ENCODE measurements at places on chromosomes 1 and 21.

- no peak for DNase-seq
Measured at GRCh38 chr1:81157686-81158085, 643.0 kb upstream of the ADGRL2 start.

GRCh38 chr1:112881742-112882127 lies 74.3 kb downstream of the SLC16A1 start:
- no peak for DNase-seq

DNA sequence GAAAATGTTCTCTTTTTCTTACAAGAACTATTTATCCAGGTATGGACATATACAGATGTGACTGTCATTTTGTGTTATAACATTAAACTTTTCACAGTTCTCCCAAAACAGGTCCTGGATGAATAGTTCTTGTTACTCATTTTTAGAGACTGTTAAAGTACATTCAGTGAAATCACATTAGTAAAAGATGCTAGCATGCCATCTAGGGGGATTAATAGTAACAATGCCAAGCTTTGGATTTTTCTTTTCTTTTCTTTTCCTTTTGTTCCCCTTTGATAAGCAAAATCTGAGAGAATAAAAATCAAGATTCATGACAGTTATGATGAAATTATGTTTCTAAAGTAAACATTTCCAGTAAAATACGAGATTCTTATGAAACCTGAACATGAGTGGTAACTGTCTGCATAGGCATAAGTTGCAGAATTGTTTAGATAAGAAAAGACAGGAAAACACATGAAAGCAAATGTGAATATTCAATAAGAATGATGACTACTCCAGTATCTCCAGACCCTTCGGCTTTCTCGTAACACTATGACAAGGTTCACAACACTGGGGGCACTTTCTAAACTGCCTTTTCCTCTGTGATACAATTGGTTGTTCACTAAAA lies 77.5 kb downstream of the TPR start:
- DNase-seq = no peak

- no peak for DNase-seq
Measured at GRCh38 chr1:8947127-8947691, 1.5 kb downstream of the CA6 start.

GRCh38 chr1:90340606-90341005 lies 345.7 kb downstream of the ZNF326 start:
- DNase-seq = peak; percentile 9

DNA sequence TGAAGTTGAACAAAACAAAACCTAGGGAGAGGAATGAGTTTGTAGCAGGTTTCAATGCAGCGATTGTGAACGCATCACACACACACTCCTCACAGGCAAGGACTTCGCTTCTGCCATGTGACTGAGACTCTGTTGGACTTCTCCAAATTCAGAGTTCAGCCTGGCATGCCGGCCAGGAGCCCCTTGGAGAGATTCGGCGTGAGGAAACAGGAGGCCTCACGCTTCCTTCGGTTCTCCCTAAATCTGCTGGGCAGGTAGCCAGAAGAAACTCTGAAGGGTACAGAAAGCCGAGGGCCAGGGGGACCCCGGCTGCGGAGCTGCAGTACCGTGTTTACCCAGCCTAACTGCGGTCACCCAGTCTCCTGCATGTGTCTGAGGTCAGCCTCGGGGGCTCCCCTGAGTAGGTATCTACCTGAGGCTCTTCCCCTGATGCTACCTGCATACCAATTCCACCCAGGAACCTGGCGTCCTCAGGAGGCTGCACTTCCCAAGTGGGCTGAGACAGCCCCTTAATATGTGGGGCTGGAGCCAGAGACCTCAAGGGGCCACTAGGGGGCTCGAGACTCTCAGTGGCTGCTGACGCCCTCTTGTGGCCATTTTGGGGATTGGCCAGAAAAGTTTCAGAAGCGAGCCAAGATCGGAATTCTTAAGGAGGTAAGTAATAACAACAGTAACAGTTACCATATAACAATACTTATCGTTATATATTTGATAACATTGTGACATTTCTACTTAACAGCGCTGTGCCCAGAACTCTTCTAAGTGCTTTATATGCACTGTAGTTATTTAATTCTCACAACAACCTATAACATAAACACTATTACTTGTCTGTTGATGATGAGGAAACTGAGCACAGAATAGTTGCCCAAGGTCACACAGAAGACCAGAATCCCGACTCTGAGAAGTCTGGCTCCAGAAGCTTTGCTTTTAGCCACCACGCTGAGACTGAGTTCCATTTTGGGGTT lies 2.7 kb upstream of the ANXA9 start:
- peak; percentile 90 for DNase-seq

- DNase-seq = no peak
Measured at GRCh38 chr1:151158751-151159251, 2.4 kb downstream of the TNFAIP8L2 start.

GRCh38 chr1:162405800-162406199 lies 6.1 kb downstream of the SH2D1B start:
- DNase-seq = no peak

GRCh38 chr21:17805966-17806365 lies 13.2 kb downstream of the C21orf91 start:
- DNase-seq = no peak

DNA sequence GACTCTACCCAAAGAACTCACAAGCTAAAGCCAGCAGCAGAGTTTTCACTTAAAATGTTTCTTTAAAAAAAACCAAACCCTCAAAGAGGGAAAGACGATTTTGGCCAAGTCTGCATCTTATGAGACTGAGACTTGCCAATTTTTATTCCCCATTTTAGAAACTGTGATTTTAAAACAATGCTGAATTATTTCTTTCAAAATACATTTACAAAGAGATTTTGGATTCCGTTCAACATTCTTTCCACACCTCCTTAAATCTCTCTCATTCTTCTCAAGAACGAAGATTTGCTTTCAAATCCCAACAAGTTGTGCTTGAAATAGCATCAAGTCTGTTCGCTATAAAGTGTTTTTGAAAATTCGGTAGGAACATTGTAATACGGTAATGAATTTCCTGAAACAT lies 133.9 kb upstream of the VANGL1 start:
- DNase-seq = no peak

DNA sequence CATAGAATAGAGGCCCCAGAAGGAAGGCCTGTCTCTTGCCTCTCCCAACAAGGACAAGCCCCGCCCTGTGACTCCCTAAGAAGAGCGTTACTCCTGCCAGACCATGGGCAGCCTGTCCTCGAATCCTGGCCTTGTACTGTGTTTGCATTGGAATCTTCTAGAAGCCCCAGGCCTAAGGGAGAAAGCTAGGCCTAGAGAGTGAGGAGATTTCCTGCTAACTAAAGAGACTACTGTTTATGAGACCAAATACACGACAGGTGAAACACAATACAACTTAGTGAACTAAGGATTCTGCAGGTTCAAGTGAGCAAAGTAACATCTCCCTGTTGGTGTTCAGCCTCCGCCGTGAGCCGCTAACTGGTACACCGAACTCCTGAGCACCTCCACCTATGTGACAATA lies 62.7 kb downstream of the SYF2 start:
- no peak for DNase-seq

DNA sequence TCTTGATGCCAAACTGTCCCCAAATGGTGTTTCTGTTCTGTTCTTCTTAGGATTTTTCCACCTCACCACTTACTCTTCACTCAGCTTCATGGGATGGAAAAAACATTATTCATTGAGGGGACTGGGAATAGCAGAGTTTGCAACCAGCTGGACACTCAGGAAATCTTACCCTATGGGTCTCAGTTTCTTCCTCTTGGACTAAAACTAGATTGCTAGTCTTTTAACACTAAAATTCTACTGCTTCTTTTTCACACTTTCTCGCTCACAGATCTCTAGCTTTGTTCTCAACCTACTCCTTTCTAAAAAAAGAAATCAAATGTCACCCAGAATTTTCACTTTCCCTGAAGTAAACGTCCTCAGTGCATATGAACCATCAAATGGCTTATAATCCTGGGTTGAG lies 4.8 kb downstream of the KMO start:
- DNase-seq = no peak

DNA sequence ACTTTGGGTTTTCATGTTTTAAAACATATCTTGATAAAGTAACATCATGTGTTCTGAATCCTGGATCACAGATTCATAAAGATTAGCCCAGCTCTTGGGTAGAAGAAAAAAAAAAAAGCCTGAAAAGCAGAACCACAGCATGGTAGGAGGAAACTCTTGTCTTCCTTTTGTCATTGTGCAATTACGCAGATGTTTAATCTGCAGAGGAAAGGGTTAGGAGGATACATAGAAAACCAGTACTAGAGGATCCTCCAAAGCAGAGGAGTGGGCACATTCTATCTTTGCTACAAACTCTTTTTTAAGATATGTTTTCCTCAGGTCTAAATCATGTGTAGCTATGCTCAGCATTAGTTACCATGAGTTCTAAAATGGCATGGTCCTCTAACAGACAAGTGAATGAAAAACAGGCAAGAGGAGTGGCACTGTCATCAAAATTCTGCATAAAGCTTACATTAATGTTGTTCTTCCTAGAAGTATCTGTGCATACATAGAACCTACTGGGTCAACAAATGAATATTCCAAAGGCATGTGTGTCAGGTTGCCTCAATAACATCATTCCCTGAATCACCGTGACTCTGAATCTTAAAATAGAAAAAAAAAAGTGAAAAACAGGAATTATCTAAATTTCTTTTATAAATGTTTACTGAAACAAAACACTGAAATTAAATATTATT lies 107.0 kb downstream of the NME7 start:
- DNase-seq = no peak

Measured in NCI-H526 treated with DMSO at 0.1 percent for 48 hours (cell line).